SJCRH30 (cell line): ENCODE measurements at places on chromosomes 5 and 9.

GRCh38 chr9:34037626-34038025 is 11.1 kb downstream of the UBAP2 start:
- no peak for DNase-seq

GRCh38 chr9:127927201-127927987 is 3.2 kb downstream of the PIP5KL1 start:
- no peak for DNase-seq

GRCh38 chr9:89194421-89195130 is 16.0 kb upstream of the SHC3 start:
- no peak for DNase-seq

GRCh38 chr5:153659039-153659736 is 168.7 kb downstream of the GRIA1 start:
- no peak for DNase-seq

GRCh38 chr9:78544230-78544629 is 247.3 kb downstream of the PSAT1 start:
- DNase-seq, result no peak

DNA sequence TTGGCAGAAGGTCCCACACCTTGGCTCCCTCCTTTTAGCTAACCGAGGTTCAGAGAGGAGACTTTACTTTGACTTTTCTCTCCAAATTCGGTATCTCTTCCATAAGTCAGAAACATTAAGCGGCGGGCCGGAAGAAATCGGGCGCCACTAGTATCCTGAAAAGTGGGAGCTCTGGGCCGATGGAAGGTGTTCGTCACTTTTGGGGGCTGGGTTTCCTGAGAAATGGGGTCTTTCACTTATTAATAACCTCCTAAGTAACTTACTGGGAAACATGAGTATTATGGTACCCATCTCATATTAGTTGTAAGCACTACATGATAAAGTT is 716 bp downstream of the STX17 start:
- no peak for DNase-seq

DNA sequence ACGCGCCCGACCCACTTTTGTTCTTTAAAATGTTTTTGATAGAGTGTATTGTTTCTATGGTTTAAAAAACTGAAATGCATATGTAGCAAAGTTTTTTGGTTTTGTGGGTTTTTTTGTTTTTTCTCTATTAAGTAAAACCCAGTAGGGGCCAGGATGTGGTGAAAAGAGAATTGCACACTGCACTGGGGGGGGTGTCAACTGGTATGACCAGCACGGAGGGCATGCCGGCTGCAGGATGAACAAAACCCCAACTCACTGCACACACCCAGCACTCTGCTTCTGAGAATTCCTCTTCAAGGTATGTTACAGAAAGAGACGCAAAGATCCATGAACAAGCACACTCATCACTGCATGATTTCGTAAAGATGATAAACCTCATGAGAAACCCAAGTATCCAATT is 75.0 kb downstream of the STK10 start:
- no peak for DNase-seq

DNA sequence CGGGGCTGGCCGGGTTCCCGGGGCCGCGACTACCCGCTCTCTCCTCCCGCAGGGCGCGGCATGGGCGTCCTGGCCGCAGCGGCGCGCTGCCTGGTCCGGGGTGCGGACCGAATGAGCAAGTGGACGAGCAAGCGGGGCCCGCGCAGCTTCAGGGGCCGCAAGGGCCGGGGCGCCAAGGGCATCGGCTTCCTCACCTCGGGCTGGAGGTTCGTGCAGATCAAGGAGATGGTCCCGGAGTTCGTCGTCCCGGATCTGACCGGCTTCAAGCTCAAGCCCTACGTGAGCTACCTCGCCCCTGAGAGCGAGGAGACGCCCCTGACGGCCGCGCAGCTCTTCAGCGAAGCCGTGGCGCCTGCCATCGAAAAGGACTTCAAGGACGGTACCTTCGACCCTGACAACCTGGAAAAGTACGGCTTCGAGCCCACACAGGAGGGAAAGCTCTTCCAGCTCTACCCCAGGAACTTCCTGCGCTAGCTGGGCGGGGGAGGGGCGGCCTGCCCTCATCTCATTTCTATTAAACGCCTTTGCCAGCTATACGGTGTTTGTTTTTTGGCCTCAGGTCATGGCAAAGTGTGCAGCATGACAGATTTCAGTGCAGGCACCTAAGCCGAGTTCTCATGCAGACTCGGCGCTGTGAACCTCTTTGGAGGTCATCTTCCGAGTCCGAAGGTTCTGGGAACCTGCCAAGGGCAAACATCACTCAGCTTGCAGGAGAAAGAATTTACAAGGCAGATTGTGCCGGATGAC is 516 bp downstream of the MRPL41 start:
- no peak for DNase-seq

DNA sequence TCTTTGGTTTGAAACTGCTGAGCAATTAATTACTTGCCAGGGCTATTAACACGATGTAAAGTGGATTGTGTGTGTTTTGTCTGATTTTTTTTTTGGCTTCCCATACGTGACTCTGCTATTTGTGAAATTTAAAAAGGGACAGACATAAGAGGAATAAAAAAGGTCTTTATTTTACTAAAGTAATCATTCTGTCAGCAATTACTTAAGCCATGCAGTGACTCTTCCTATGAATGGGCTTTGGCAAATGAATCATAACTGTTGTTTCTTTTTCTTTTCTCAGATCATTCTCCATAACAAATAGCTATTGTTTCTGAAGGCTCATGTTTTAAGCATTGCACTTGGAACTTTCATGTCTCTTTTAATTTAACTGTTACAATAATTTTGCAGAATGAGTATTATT is 461.3 kb upstream of the RORB start:
- no peak for DNase-seq

DNA sequence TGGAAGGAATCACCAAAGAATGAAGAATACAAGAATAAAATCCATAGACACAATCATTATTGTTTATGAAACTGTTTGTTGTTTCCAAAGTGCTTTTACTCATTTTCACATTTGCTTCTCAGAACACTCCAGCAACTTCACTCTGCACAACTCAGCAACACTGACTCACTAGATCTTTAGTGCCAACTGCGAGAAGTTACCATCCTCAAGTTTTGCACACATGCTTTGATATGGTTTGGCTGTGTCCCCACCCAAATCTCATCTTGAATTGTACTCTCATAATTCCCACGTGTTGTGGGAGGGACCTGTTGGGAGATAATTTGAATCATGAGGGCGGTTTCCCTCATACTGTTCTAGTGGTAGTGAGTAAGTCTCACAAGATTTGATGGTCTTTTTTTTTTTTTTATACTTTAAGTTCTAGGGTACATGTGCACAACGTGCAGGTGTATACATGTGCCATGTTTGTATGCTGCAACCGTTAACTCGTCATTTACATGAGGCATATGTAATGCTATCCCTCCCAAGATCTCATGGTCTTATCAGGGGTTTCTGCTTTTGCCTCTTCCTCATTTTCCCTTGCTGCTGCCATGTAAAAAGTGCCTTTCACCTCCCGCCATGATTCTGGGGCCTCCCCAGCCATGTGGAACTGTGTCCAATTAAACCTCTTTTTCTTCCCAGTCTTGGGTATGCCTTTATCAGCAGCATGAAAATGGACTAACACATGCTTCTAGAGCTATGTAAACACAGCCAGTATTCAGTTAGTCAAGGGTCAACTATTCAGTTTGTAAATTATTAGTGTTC is 36.9 kb downstream of the CLINT1 start:
- DNase-seq, result no peak

DNA sequence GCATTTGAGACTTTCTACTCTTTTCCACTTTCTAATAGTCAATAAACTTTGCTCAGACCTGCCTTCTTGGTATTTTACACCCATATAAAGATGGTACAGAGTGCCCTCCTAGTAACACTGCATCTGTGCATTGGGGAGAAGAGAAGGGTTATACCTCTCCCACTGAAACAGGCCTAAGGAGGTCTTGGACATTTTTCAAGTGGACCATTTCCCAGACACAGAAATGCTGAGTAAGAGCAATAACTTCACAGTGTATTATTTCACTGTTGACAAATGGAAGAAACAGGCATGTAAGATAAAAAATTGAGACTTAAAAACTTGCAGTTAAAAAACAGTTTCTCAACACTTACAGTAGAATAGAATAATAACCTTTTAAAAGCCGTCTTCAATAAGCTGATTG is 1224.0 kb upstream of the CDH18 start:
- no peak for DNase-seq

- DNase-seq, result peak; percentile 39
These were observed 5.6 kb upstream of the OMD start for GRCh38 chr9:92429836-92430235.

- DNase-seq, result no peak
These were observed 25.7 kb downstream of the DRD1 start for GRCh38 chr5:175418251-175418650.
